IPS-NIHi11 (cell line): ENCODE measurements at places on chromosomes 12 and 14.

GRCh38 chr12:119372540-119372939 lies 38.0 kb downstream of the CCDC60 start:
- DNase-seq = no peak

GRCh38 chr12:132783917-132784531 lies 22.4 kb upstream of the ANKLE2 start:
- no peak for DNase-seq

DNA sequence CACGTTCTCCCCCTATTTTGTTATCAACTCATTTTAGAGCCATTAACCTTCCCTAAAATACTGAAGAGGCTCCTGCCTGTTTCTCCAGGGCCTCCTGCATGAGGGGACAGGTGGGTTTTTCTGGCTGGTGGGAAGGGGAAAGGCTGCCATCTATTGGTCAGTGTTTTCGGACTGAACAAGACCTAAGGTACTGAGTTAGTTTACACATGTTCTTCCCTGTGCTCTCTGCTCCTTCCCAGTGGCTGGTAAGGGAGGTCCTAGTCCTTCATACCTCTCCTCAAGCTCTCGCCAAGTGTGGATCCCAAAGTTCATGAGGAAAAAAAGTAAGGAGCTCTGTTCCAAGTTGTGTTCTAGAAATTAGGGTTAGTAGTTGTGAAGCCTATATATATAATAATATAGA lies 357.5 kb downstream of the FSCB start:
- peak; percentile 67 for DNase-seq

GRCh38 chr12:26539131-26539530 lies 293.9 kb downstream of the ITPR2 start:
- no peak for DNase-seq

- DNase-seq = no peak
Measured at GRCh38 chr14:94946244-94946643, 176.3 kb upstream of the GSC start.

- DNase-seq = no peak
Measured at GRCh38 chr14:50362764-50363713, 33.6 kb downstream of the CDKL1 start.

GRCh38 chr14:104149617-104150135 lies 11.3 kb downstream of the KIF26A start:
- peak; percentile 85 for DNase-seq

DNA sequence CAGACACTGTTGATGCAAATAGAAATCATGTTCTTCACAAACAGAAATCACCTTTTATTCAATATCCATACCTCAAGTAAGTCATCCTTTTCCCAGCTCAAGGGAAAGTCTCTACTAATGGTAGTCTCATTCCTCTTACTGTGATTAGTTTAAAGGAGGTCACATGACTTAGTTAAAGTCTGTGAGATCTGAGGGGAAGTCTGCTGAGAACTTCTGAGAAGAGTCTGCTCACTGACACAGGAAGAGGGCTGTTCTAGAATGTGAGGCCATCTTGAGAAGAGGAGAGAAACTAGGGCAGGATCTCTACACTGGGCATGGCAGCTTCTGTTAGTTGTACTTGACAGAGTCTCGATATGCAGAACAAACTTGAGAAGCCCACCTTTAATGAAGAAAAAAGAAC lies 146.8 kb downstream of the C12orf42 start:
- no peak for DNase-seq

DNA sequence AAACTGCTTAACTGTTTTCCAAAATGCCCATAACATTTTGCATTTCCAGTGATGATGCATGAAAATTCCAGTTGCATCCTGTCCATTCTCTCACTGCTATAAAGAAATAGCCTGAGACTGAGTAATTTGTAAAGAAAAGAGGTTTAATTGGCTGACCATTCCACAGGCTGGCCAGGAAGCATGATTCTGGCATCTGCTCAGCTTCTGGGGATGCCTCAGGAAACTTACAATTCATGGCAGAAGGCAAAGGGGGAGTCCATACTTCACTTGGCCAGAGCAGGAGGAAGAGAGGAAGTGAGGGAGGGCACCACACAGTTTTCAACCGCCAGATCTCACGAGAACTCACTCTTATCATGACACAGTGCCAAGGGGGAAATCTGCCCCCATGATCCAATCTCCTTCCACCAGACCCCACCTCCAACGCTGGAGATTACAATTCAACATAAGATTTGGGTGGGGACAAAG lies 18.2 kb upstream of the CLEC2D start:
- no peak for DNase-seq

DNA sequence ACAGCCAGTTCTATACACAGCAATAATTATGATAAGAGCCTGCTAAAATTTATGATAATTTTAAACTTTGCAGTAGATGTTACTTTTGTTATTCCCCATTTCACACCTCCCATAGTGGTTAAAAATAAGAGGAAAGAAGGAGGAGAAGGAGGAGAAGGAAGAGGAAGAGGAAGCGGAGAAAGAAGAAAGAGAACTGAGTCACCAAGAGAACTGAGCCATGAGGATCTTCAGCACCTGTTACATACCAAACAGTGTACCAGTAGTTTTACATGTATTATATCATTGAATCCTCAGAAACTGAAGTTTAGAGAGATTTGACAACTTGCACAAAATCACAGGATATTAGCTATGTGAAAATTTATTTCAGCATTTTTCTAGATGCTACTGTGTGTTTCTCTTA lies 3.9 kb downstream of the CD163 start:
- DNase-seq = no peak

GRCh38 chr14:81211844-81212243 lies 8.9 kb downstream of the GTF2A1 start:
- no peak for DNase-seq

DNA sequence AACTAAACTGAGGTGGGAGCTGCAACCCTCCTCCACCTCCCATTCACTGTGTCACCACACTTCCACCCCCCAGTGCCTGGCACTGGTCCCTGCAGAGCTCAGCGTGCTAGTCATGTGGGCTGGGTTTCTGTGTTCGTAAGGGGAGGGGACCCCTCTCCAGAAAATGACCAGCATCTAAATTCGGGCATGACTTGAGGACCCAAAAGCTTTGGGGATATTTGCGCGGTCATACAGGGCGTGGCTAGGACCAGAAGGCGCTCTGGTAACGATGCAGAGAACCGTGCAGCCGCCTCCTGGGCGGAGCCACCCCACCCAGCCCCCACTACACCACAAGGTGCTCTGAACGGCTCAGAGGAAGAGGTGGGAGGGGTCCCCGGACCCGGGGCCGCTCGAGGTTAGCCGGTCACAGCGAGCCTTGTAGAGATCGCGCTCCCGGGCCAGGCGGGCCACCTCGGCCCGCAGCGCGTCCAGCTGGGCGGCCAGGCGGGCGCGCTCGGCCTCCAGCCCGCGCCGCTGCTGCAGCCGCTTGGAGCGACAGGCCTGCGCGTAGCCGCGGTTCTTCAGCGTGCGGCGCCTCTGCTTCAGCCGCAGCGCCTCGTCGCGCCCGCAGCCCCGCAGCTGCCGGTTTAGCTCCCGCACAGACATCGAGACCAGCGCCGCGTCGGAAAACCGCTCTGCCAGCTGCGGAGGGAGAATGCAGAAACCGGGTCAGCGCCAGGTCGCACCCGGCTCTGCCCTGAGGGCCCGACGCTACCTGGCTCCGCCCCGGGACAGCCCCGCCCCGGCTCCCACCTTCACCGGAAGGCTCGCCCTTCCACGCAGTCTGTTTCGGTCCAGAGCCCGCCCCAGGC lies 9.8 kb downstream of the CPNE6 start:
- DNase-seq = peak; percentile 86

- DNase-seq = no peak
Measured at GRCh38 chr14:89304972-89305703, 111.9 kb downstream of the FOXN3 start.

- no peak for DNase-seq
Measured at GRCh38 chr14:51818748-51819380, 41.5 kb upstream of the GNG2 start.

- peak; percentile 83 for DNase-seq
Measured at GRCh38 chr14:28785096-28785952, 18.7 kb downstream of the FOXG1 start.

DNA sequence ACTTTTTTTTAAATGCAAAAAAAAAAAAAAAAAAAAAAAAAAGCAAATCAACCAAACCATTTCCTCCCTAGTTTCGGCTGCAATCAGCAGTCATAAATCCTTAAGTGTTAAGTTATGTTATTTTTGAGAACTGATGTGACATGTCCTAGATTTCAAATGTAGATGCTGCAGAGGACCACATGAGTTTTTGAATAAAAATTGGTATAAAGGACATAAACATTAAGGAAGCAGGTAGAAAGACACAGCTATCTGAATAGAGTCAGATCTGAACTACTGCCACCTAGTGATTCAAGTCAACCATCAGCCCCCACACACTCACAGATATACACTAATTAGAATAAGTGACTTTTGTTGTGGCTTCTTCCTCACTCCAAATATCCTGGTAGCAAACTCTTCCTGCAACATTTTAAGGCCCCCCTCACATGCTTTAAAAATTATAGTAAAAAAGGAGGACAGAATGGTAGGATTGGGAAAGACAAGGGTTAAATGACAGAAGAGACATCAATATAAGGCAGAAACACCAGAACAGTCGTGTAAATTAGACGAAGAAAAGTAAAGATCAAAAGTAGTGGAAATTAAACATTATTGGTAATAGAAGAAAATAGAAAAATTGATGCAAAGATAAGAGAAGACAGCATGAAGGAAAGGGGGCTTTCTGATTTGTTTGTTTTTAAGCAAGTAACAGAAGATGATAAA lies 394.5 kb upstream of the ATP2B1 start:
- DNase-seq = peak; percentile 37

- no peak for DNase-seq
Measured at GRCh38 chr12:131012279-131013069, 58.8 kb downstream of the ADGRD1 start.

DNA sequence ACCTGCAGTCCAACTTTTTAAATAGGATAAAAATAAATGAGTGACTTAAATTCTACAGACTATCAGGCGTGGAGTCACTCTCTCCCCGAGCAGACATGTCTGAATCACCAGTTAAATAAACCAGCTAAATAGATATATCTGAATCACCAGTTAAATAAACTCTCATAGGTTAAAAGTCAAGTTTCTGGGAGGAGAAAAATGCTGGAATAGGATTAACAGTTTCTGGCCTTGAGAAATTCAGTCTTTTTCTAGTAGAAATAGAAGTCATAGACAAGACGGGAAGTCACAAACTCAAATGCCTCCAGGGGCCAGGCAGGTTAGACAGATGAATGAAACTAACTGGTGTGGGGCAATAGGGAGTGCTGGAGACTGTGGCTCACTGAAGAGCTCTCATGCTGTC lies 258.6 kb upstream of the TMEM132C start:
- DNase-seq = no peak

GRCh38 chr12:25121916-25122315 lies 73.0 kb downstream of the DNAI7 start:
- no peak for DNase-seq

- DNase-seq = no peak
Measured at GRCh38 chr12:57146092-57146491, 1.3 kb downstream of the LRP1-AS start.

GRCh38 chr12:24071842-24072241 lies 122.4 kb upstream of the SOX5 start:
- no peak for DNase-seq

DNA sequence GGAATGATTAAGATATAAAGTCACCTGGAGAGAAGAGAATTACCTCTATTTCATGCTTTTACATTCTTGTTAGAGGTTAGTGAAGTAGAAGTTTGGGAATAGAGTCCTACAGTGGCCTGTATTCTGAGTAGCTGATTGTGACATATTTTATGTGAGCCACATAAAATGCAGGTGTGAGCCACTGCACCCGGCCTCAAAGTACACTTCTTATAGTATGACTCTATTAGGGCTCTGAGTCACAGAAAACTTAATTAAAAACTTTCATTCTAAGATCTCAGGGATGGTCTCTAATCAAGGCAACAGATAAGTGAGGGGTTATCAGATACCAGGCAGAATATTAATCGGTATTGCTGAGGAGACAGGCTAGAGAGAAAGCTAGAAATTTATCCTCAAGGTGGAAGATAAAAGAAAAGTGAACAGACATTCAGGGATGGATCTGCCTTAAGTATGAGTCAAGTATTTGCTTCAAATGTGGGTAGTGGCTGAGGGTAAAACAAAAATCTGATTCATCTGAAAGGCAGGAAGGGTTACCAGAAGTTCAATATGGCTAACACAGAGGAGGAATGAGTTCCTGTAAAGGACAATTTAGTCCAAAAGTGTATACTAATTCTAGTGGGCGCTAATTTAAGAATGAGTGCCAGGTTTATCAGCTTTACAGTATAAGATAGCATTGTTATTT lies 5.5 kb upstream of the G2E3 start:
- DNase-seq = no peak

DNA sequence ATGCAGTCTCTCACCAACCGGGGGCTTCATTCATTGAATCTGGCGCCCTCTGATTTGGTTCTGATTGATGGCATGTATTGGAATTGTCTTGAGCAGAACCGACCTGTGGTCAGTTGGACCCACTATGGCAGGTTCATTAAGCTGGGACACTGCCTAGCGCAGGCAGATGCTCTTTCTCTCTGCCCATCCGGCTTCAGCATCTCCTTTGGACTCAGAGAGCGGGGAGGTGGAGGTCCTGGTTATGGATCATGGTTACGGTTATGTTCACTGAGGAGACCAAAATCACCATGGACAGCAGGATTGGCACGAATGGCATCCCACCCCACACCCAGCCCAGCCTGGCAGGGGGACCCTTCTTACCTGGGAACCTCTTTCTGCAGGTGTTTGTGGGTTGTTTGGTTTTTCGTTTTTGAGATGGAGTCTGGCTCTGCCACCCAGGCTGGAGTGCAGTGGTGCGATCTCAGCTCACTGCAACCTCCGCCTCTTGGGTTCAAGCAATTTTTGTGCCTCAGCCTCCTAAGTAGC lies 16.4 kb upstream of the BCL7A start:
- DNase-seq = no peak

GRCh38 chr12:89326239-89327040 lies 25.9 kb downstream of the DUSP6 start:
- DNase-seq = peak; percentile 30

- no peak for DNase-seq
Measured at GRCh38 chr12:122171399-122171798, 2.6 kb downstream of the IL31 start.

DNA sequence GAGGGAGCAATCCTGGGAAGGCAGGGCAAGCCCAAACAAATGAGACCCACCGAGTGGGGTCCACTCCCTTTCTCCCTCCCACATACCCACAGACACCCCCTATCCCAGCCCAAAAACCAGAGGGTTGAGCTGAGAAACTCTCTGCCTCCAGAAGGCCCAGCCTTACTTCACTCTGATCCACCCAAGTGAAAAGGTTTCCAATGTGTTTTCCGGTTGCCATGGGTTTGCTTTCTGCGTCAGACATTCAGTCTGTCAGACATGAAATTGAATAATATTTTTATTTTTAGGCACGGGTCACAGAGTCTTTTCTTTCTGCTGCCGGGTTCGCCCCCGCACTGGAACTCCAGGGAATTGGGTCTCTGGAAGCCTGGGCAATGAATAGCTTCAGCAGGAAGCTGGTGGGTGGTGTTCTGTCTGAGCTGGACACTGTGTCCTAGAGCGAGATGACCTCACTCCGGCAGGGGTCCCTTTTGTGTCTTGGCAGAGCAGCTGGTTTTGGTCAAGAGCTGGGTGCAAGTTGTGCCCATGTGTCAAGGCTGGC lies 69.8 kb upstream of the CLMN start:
- DNase-seq = no peak
